ENCODE measurements at places on chromosomes 12 and 14.

DNA sequence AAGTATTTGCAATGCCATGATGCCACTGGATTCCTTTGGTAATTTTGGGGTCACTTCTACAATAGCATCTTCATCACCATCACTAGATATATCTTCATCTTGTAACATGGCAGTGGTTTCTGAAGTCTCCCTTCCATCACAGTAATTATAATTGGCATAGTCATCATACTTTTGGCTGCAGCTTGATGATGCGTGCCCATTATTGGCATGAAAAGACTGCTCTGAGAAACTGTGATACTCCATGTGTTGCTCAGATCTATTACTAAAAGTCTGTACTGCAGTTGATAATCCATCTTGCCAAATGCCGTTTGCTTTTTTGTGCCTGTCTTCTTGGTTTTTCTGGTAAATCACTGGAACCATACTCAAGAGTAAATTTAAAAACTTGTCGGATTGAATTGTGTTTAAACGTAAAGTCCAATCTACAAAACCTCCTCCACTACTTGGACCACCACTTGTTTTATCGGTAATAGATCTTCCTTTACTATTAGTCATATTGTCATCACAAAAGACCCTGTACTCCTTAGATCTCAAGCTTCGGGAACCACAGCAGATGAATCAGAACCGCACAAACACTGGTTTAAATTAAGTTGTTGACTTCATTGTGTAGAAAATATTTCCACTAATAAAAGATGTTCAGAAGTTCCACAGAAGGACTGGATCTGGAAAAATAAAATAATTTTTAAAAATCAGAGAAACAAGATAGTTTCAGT, 29.9 kb downstream of the SLC41A2 start:
- DNase-seq, result no peak

GRCh38 chr12:129096968-129097367, 243.7 kb downstream of the GLT1D1 start:
- DNase-seq, result no peak

DNA sequence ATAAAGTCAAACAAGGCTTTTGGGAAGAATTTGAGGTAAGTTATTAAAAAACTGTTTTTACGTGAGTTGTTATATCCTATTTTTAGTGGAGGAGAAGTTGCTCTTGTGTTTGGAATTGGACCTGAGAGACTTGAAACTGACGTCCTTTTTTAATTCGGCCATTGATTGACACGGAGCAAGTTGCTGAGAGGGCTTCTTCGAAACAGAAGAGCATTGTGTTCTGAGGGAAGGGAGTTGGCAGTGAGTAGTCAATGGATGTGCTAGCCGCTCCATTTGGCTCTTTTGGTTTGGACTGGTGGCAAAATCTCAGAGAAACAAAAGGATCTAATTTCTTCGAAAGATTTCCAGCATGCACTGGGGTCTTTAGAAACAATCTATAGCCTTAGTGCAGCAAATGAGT, 37.3 kb downstream of the PTPN11 start:
- no peak for DNase-seq

DNA sequence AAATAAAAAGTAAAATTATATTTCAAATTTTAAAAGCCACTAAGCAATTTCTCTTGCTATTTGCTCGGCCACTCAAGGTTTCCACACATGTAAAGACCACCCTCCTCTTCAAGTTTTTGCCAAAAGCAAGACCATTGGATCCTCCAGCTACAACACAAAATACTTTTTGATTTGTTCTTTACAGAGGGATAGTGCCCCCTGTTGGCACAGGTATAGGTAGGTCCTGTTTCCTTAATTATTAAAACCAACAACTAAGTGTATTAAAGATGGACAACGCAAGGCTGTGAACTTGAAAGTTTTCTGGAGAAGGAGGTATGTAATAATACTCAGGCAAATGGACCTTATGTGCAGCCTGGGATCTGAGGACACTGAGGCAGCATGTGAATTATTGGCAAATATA, 23.8 kb downstream of the ATP6V1D start:
- DNase-seq, result no peak

DNA sequence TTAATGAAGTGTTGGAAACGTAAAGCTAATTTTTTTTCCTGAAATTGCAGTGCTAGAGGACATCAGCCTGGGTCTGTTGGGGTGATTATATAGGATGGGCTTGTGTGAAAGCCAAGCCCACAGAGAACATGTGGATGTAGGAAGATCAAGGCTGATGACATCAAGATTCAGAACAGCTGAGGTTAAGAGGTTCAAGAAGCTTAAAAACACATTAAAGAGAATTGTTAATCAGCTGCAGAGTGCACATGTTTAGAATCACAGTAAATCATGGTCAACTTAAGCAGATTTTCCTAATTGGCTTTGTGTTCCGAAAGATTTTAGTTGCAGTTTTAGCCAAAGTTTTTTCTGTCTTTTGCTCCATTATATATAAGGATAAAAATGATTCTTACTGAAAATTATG, 87.9 kb upstream of the PRICKLE1 start:
- DNase-seq, result no peak

DNA sequence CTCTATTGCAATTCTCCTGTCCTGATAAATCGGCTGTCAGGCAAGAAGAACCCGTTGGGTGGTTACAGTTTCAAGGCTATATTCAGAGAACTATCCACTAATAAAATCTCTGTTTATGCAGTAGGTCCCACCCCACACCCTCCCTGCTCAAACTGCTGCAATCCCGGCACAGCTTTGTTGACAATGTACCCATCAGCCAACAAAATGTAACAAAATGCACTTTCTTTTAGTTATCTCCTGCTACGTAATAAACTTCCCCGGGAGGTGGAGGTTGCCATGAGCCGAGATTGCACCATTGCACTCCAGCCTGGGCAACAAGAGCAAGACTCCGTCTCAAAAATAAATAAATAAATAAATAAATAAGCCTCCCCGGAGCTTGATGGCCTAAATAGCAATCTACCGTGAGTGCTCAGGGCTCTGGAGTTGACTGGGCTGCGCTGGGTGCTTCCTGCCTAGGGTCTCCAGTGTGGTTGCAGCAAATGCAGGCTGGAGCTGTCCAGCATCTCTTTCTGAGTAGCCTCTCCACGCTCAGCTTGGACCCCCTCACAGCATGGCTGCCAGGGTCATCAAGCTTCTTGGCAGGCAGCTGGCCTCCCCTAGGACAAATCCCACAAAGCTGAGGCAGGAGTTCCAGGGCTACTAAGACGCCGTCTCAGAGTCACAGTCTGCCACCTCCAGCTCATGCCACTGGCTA, 43.2 kb upstream of the FBRSL1 start:
- DNase-seq, result no peak

DNA sequence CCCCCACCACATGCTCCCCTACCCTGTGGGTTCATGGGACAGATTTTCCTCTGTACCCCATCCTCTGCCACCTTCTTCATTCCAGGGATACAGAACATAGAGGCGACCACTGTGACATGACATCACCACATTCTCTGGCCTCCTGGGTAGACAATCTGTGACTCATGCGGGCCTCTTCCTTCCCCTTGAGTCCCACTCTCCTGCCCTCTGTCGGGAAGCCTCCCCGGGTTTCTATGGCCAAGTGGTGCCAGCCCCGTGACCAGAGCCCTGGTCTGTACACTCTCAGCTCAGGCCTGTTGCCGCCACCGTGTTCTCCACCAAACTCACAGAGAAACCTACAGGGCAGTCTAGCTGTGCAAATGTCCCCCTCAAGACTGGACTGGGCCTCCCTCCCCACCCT, 8.0 kb downstream of the CLMN start:
- no peak for DNase-seq

DNA sequence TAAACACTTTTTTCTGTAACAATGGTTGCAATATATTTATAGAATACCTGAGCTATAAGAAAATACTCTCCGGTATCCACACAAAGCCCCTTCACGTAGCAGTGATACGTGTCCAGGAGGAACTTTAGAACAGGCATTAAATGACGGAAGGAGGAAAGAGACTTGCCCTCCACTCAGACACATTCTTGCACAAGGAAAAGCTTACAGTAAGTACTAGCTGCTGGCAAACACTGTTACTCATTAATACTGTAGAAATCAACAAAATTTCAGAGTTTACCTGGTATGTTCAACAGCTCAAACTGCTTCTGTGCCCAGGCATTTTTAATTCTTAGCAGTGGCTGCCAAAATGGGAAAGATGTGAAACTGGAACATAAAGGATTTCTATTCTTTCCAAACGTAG, 41.7 kb downstream of the PRKD1 start:
- no peak for DNase-seq

DNA sequence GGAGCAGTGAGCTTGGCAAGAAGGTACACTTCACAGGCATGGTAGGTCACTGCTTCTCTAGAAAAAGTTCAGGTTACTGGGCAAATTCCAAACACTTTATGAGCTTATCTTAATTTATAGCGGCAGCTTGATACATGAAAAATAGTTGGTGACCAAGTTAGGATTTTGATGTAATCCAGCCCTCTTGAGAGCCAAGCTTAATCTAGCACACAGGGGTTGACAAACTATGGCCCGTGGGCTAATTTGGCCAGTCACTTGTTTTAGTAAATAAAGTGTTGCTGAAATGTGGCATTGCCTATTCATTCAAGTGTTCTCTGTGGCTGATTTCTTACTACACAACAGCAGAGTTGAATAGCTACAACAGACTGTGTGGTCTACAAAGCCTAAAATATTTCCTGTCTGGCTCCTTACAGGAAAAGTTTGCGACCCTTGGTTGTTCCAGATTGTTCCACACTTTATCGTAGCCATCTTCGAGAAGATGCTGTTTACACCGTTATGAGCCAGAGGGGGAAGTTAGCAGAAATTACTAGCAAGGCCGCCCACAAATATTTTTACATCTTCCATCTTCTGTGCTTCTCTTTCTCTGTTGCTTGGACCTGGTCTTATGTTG, 120.9 kb downstream of the DAAM1 start:
- no peak for DNase-seq

- peak; percentile 27 for DNase-seq
Measured at GRCh38 chr12:52945389-52946232, 3.3 kb upstream of the KRT18 start.

GRCh38 chr12:71295953-71296352, 138.2 kb upstream of the TSPAN8 start:
- DNase-seq, result no peak

Measured in foreskin fibroblast (primary cell).